ENCODE measurements at places on chromosomes 1 and 21. TPM values are rescaled to one million over a fixed set of nuclear protein-coding genes. Genes with fewer than 3 reads are reported as not detected.

DNA sequence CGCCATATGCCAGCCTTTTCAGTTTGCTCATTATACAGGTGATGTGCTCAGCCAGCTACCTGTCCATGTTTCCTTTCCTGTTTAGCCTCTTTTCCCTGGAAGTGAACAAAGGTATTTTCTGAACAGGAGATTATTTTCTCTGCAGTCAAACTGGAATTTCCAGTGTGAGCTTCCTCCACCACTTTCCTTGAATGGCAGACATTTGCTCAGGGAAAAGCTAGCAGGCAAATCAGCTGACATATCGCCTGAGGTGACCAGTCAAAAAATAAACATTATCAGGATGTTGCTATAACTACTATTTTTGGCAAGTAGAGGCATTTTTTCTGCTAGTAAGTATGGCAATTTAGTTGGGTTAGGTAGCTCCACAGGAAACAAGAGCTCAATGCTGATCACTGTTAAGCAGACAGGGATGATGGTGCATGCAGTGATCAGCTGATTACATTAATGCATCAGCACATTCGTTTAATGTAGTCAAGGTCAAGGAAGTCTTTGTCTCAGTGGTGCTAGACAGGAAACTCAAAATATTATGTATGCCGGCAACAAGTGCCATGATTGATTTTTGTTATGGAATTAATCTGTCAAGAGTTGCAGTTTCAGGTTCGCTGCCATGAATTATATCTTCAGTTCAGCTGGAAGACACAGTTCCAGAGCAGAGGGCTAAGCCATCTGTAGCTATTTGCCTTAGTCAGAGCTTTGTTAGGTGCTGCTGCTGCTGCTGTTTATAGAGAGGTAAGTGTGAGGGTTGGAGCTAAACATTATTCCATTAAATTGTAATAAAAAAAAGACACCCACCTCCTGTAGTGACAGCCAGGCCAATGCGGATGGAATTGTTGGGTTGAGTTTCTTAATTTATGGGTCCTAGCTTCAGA lies 179.7 kb upstream of the ST6GALNAC5 start:
- DNase-seq, result no peak

DNA sequence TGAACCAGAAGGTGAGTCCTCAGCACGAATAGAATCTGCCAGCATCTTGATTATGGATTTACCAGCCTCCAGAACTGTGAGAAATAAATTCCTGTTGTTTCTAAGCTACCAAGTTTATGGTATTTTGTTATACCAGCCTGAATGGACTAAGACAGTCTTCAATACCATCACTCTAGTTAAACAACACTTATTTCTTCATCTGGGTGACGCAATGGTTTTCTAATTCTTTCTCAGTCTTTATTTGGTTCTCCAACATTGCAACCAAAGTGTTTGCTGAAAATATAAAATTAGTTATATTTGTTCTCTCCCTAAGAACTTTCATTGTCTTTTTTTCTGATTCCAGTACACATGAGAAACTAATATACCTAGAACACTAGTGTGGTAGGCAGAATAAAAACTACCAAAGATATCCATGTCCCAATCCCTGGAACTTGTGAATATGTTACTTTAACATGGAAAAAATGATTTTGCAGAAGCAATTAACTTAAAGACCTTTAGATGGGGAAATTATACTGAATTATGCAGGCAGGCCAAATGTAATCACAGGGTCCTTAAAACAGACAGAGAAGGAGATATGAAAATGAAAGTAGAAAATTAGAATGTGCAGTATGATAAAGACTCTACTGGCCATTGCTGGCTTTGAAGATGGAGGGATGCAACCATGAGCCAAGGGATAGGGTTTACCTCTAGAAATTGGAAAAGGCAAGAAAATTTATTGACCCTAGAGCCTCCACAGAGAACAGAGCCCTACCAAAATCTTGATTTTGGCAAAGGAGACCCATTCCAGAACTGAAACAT lies 1115.1 kb downstream of the PLA2G4A start:
- no peak for DNase-seq

The SMYD3 gene
- 9.6 TPM for total RNA-seq

DNA sequence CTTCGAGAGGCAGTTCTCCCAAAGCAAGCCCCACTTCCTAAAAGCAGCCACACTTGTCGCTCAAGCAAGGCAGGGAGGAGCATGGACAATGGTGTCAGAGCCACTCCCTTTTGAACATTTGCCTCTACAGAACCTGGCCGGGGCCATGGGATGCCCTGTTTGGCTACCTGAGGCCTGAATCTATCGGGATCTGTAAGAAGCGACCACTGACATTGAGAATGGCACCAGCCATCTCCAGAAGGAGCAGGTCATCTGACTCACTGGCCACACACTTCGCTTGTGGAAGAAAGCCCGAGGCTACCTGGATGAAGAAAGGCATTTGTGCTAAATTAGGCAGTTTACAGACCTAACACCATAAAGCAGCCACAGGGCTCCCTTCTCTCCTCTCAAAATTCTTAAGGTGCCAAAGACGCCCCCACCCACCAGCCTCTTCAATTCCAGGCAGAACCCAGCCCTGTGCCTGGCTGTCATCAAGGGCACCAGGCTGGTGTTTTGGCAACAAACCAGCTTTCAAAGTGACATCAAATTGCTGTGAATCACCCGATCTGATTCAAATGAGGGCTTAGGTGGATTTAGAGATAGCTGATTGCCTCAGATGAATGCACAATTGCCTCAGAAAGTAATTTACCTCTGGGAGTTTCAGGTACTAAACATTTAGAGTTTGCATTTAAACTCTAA lies 104.8 kb downstream of the ETS2 start:
- no peak for DNase-seq

DNA sequence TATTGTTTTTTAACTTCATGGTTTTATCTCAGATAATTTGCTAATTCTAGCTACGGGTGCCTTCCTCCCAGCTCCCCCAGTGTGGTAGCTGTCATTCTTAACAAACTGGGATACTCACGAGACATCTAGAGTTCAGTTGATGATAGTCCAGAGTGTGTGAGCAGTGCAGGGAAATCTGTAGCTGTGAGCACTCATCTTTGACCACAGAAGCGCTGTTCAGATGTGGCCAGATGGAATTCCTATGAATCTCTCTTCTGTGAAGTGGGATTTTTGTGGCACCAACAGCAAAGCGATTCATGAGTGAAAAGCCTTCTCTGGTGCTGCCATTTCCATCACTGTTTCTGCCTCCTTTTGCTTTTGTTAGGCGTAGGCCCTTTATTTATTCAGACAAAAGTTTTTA lies 125.1 kb downstream of the NFIA start:
- DNase-seq, result no peak

The ANGPTL3 gene
- total RNA-seq, result not detected

- DNase-seq, result no peak
These were observed 18.6 kb downstream of the EXOC8 start for GRCh38 chr1:231319080-231319479.

- no peak for DNase-seq
These were observed 79.6 kb downstream of the CASZ1 start for GRCh38 chr1:10716840-10717239.

DNA sequence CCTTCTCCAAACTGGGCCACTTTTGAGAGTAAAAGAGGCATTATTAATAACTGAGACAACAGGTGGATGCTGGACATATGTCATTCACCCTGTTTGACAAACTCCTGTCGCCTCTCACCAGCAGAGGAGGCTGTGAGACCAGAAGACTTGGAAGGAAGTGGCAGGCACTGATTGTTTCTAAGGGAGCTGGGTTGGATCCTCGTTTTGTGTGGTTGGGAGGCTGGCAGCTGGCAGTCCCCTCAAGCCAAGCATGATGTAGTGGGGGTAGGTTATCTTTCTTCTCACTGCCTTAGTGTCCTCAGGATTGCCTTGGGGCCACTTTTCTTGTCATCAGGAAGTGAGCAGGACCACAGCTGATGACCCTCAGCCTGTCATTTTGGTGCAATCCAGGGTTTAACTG lies 86.5 kb upstream of the KCNJ15 start:
- no peak for DNase-seq

Data from esophagus squamous epithelium (tissue), 5 donors.